ENCODE measurements at places on chromosomes 4 and X.

- DNase-seq: peak; percentile 87
Observed at GRCh38 chrX:48937054-48937907, 18.5 kb upstream of the PIM2 start.

GRCh38 chr4:74370912-74371311, 6.0 kb downstream of the EREG start:
- DNase-seq: peak; percentile 66

DNA sequence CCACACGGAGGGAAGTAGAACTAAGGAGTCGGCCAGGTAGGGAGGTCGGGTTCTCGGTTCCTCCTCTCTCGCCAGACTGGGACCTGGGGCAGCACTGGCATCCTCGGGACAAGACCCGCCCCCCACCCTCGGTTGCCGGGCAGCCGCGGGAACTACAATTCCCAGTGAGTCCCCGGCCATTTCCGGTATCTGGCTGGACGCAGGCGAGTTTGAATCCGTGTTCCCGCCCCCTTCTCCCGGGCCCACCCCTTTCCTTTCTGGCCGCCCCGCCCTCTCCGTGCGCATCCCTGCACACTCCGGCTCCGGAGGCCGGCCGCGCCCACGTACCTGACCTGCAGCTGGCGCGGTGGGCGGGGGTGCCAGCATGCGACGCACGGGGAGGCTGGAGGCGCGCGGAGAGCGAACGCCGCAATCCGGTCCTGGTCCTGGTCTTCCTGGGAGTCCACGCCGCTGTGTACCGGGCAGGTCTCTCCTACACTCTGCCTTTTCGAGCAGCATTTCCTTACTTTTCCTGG, 10.2 kb upstream of the DLG3 start:
- peak; percentile 52 for DNase-seq

- DNase-seq: no peak
Observed at GRCh38 chr4:166274136-166274761, 401.2 kb downstream of the TLL1 start.

- no peak for DNase-seq
Observed at GRCh38 chr4:113049421-113050370, at the start of gene ANK2. TSS of gene ANK2 (plus strand) at chr4:113049653. CDS start at chr4:113049729, 76 bp downstream.
